ENCODE measurements at places on chromosomes 16 and 17.

GRCh38 chr16:27952811-27953210, 110.7 kb downstream of the GSG1L start:
- DNase-seq = no peak

DNA sequence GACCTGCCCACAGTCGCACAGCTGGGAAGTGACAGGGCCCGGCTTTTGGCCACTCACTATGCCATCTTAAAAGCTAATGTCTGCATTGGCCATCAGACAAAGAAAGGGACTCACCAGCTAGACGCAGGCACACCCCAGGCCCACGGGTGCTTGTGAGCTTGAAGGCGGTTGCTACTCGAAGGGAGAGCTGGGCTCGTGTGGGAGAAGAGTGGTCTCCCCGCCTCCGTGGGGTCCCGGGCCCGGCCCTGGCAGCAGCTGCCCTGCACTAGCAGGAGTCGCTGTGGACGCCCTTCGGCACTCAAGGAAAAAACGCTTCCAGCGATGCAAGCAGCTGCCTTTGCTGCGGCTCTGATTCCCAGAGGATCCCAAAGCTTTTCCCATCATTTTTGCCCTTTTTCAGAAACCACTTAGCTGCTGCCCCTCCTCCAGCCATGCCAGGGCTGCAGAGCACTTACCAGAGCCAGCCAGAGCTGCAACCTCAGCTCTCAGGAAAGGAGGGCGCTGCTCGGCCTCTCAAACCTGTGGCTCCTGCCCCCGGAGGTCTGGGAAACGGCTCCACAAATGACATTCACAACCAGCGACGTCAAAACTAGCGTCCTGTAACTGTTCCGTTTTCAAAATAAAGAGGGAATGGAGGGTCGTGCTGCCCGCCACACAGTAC, 12.3 kb downstream of the TRPV1 start:
- DNase-seq = no peak

GRCh38 chr16:58109330-58109729, 19.9 kb downstream of the CFAP20 start:
- no peak for DNase-seq

- DNase-seq = no peak
These were observed 11.2 kb upstream of the PRKAR1A start for GRCh38 chr17:68501074-68501473.

DNA sequence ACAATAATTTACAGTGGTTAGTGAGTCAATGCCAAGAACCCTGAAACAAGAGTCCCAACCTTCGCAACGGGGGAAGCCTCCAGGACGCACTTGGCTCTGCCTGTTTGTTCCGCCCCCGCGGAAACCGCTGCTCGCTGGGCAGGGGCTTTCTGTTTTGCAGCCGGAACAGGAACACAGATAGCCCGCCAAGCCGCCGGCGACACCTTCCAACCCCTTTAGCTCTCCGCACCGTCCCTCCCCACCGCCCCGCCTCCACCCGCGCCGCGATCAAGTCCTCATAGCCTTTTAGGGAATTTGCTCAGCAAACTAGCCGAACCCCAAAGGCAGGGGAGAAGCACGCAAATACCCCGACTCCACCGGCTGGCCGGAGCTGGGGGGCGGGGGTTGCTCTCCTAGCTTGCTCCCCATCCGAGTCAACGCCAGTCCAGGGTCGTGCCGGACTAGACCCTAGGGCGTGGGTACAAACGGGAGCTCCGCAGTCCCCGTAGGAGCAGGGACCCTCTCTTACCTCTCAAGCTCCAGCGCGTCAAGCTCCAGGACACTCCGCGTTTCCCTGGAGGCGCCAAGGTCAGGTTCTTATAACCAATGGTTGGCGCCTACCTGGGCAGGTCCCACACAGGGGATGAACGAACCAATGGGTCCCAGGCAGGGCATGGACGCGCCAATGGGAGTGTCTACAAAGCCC, at the start of gene SLFN13:
TSS of gene SLFN13 (minus strand) at position 553 of the 685 bp plus-strand sequence. CDS start 3,086 bp downstream, outside the sequence.
- DNase-seq = peak; percentile 87

DNA sequence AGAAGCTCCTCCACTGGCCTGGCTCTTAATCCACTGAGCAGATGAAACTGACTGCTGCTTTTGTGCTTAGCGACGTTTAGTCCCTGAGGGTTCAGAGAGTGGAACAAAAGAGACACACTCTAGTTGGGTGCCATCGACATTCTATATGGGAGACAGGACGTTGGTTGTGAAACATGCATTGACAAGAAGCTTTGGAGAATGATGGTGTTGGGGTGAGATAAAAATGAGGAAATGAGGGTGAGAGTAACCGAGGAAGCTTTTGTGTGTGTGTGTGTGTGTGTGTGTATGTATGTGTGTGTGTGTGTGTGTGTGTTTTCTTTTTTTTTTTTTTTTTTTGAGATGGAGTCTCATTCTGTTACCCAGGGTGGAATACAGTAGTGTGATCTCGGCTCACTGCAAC, 89.5 kb downstream of the ABCC1 start:
- no peak for DNase-seq

GRCh38 chr16:69316595-69317034, 5.5 kb downstream of the VPS4A start:
- DNase-seq = peak; percentile 52

DNA sequence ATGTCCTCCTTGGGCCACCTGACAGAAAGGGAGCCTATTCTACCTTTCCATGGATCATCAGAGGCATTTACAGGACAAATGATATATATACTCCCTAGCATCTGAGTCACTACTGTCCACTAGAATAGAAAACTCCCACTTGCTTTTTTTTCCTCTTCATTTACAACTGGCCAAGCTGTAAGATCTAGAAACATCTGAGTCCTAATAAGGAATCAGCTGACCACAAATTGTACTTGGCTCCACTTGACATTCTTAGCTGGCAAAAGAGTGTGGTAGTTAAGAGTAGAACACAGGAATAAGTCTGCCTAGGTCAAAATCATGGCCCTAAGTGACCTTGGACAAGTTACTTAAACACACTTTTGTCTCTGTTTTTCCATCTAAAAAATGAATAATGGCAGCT, 5.2 kb downstream of the RUSF1 start:
- DNase-seq = no peak

GRCh38 chr17:5418858-5419355, 555 bp downstream of the NUP88 start:
- peak; percentile 91 for DNase-seq

DNA sequence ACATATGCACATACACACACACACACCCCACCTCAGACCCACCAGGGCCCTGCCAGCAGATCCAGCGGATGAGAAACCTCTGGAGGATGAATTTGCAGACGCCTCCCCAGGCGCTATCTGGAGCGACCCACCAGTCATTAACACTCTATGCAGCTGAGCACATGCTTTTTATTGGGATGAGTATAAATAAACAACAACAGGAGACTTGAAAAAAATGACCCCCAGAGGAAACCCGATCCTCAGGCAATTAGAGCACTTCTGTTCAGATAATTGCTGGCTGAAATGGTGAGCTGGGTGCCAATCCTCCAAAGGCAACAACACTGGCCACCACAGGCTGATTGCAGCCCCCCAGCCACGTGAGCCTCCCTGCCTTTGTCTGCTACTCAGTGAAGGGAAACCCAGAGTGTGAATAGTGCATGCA, 32.9 kb downstream of the DYNLRB2 start:
- DNase-seq = no peak

DNA sequence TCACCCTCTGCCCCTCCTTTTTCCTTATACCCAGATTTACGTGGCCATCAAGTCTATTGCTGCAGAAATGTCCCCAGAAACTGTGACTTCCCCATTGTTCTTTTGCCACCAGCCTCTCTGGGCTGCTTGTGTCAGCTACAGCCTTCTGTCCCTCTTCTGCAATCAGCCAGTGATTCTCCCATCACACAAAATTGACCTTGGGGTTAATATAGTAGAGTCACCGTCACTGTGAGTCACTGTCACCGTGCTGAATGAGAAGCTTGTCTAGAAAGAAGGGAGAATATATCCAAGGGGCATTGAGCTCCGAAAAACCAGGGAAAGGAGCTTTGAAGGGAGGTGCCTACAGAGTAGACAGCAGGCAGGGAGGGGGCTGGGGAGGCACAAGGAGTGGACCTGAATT, 290.5 kb downstream of the HAPSTR1 start:
- no peak for DNase-seq

DNA sequence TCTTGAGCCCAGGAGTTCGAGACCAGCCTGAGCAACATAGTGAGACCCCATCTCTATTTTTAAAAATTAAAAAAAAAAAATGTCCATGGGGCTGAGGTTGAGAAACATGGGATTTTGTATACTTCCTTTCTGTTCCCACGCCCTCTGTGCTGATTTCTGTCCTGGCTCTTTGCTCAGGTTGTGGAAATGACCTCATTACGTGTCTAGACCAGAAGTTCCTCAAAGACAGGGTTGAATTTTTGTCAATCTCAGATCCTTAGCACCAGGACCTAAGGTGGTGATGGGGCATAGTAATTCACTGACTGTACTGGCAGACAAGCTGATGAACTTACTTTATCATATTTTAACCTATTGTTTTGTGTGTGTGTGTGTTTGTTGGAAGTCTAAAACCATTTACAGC, 11.2 kb upstream of the HNF1B start:
- DNase-seq = no peak

- no peak for DNase-seq
These were observed 779 bp upstream of the CCDC102A start for GRCh38 chr16:57537194-57537505.

DNA sequence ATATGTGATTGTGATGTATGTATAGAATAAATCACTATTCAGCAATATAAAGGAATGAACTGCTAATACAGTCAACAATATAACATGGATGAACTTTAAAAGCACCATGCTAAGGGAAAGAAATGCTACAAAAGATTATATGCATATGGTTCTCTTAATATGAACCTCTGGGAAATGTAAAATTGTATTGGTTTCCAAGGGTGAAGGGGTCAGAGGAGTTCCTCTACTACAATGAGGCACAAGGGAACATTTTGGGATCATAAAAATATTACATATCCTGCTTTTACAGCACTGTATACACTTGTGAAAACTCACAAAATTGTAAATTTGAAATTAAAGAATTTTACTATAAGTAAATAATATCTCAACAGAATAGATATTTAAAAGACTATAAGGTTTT, 111.4 kb downstream of the CA10 start:
- no peak for DNase-seq

- DNase-seq = no peak
These were observed 36.3 kb downstream of the DHRS7C start for GRCh38 chr17:9755083-9755482.

- DNase-seq = no peak
These were observed 1.1 kb upstream of the ZNF263 start for GRCh38 chr16:3282103-3282729.

DNA sequence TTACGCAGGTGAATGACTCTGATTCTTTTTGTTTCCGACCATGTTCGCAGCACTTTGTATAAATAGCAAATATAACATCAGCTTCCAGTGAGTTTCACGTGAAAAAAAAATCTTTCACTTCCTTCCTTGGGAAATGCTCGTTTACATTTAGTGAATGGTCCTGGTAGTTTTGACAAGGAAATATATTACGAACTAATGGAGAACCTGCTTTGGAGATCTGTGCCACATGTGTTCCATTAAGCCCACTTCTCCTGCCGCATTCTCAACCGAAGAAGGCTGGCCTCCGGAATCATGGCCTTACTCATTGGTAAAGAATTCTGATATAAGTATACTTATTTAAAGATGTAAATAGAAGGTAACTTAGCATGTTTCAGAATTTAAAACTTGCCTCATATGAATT, 3.6 kb downstream of the CRAMP1 start:
- no peak for DNase-seq

DNA sequence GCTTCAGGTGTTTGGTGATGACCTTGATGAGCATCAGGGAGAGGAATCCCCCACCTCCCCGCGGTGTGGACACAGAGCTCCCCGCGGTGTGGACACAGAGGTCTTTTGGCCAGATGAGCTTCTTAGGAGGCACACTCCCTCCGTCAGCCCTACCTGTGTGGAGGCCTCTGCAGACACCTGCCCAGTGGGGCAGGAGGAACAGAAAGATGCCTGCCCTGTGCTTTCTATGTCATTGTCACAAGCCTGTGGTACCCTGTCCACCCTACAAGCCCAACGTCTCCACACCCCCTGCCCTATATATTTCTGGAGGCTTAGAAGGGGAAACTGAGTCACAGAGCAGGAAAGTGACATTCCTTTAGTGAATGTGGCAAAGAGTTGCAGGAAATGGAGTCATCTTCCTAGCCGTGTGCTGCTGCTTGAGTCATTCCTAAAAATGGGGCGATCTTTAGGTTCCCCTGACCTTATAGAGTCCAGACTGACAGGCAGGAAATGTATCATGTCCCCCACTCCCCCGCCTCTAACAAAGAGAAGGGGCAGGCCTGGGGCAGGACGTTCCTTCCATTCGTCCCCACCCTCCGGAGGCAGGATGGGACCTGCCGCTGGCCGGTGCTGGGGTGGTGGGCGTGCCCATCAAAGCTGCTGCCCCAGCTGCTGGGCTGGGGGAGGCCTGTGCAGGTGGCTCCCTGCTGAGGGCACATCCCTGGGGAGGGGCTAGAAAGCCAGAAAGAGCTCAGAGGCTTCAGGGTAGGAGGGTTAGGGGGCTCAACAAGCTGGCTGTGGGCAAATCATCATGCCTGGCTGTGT, 1.0 kb upstream of the C16orf74 start:
- DNase-seq = no peak

GRCh38 chr17:19533718-19534561, at the start of gene SLC47A1:
Gene SLC47A1, plus strand, starts transcription at chr17:19533854. Its CDS starts 86 bp downstream, at chr17:19533940.
- peak; percentile 69 for DNase-seq

DNA sequence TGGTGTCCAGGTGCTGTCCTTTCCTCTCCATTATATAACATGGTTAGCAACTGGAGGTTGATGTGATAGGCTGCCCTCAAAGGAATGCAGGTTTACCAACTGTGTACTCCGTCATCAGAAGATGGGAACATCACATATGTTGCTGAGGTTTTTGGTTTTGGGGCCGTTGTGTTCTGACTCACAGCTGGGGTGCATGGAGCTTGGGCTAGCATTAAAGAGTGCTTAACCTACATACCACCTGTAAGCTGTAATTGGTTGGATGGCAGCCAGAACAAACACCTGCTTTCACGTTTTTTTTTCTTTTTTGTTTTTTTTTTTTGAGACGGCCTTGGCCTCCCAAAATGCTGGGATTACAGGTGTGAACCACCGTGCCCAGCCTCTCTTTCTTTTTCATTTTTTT, 20.9 kb downstream of the TMEM11 start:
- no peak for DNase-seq
